SHP77 treated with DMSO at 0.1 percent for 48 hours (cell line): ENCODE measurements at places on chromosomes 7 and 10.

- no peak for DNase-seq
Observed at GRCh38 chr10:132141076-132141475, 45.7 kb upstream of the DPYSL4 start.

- no peak for DNase-seq
Observed at GRCh38 chr7:13489386-13489785, 500.1 kb downstream of the ETV1 start.

GRCh38 chr7:4712281-4713182 lies 30.4 kb downstream of the FOXK1 start:
- DNase-seq = peak; percentile 86

DNA sequence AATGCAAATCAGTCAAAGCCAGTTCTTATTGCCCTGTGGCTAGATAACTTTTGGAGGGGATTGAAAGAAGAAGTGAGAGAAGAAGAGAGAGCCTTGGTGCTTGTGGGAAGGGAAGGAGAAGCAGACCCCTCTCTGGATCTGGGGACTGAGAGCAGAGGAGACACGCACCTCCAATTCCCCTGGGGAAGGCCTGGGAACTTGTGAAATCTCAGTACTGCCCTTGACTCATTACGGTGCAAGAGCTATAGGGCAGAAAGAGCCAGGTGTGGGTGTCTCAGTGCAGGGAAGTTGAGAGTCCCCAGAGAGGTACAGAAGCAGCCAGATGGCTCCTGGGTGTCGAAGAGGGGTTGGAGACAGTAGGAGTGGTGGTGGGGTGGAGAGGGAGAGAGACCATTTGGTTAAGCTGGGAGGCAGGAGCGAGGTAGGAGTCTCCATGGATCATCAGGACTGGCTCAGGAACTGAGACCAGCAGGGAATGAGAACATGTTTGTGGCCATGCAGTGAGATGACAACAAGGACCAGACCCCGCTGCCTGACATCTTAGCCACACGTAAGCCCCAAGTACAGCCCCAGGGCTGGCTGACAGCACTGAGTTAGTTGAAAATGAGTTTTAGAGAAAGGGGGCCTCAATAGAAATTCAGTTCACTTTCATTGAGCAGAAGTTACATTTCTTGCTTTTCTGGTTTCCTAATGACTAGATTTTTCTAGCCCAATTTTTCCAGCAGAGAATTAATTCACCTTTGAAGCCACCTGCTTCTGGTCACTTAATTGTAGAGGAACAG lies 238.2 kb downstream of the BUB3 start:
- no peak for DNase-seq
